ENCODE measurements at places on chromosomes 1 and 21.

DNA sequence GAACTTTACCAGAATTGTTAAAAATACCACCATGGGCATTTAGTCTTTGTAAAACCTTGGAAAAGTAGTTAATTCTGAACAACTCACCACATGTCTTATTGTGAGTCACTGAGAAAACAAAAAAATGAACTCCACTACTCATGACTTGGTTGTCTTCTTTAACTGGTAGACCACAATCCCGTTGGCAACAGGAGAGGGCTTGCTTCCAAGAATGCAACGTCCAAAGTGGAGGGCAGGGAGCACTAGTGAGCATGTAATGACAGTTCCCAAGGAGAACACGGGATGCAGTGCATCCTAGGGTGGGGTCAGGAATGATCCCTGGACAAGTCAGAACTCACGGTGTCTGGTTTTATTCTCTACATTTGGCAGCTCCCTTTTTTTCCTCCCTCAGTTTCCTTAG lies 15.2 kb upstream of the HMCN1 start:
- H3K27ac ChIP-seq, result no peak overlapping the region
- no peaks in the 10 kb centered on the region for H3K27me3 ChIP-seq
- no peaks in the 10 kb centered on the region for H3K36me3 ChIP-seq
- H3K4me1 ChIP-seq, result peaks cover 2% of the 10 kb centered on the region
- peak; percentile 86 for DNase-seq

DNA sequence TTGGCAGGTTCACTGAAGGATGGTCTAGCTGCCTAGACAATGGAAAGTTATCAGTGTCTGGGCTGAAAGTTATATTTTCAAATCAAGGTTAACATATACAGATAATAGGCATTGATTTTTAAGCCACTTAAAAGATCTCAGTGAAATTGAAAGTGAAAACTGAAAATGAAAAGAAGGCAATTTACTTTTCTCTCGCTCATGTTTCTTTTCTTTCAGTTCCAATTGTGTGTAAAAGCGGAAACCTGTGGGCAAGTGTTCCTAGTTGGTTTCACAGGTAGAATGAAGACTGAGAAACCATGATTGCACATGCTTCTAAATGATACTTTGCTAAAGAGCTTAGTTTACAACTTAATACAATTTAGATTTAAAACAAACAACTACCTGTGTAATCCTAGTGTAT lies 383.7 kb downstream of the ZP4 start:
- no peaks in the 10 kb centered on the region for H3K27me3 ChIP-seq
- no peak overlapping the region for H3K27ac ChIP-seq
- DNase-seq, result no peak
- no peak overlapping the region for H3K4me3 ChIP-seq
- H3K4me1 ChIP-seq, result no peaks in the 10 kb centered on the region

DNA sequence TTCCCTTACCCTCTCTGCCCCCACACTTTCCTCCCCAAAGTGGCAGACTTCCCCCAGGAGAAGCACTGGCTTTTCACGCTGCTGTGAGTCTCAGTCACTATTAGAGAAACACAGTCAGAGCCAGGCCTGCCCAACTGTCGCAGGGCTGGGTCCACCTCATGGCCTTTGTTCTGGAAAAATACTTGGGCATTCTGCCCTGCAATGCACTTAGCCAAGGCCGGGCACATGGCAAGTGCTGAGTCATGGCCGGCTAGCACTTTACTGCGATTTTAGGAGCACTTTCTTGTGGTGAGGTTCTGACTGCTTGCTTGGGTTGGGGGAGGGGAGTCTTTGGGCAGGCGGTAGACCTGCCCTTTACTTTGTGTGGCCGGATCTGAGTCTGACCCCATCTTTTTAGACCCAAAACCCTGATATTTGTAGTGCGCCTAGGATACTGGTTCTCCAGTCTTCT lies 7.7 kb downstream of the EPHX1 start:
- H3K4me3 ChIP-seq, result no peak overlapping the region
- H3K36me3 ChIP-seq, result no peaks in the 10 kb centered on the region
- H3K27me3 ChIP-seq, result no peaks in the 10 kb centered on the region
- H3K27ac ChIP-seq, result peak overlapping the region; percentile 91

DNA sequence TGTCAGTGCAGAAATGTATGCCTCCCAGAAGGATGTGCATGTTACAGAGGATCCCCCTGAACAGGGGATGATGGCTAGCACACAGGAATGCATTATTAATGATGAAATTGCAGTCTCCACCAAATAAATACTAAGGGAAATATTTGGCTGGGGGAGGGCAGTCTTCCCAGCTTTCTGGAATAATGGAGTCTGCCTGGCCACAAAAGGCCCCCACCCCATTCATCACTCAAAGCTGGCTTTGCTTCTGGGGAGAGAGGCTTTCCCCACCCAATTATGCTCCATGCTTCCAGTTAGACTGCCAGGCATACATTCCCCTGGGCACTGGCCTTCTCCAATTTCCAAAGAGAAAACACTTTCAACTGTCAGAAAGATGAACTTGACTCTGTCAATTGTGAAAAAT lies 302.7 kb downstream of the SIPA1L2 start:
- H3K4me1 ChIP-seq, result no peaks in the 10 kb centered on the region
- peak; percentile 40 for DNase-seq
- no peak overlapping the region for H3K27ac ChIP-seq
- H3K27me3 ChIP-seq, result no peaks in the 10 kb centered on the region

DNA sequence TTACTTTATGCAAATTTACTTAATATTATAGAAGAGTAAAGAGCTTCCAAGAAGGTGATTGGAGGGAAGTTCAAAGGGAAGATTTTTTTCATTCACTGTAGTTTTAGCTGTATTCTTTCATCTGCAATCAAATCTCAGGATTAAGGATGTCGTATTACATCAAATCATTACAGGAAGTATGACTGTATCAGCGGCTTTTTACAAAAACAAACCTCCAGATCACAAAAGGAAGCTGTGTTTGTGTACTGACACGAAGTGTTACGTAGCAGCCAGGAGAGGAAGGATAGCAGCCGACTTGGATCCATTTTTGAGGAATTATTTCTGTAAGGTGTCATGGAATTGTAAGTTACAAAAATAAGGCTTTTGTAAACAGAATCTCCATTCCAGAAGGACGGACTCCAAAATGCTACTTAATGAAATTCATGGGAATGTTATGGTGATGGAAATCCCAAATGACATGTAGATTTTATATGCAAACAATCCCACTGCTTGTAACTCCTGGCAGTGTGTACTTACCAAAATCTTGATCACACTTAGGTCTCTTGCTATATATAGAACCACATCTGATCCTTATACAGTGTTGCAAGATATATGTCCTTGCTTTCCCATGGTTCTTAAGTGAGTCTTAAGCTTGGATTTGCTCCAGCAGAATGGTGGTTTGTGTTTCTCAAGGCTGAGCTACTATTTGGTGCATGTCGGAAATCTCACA lies 49.8 kb downstream of the KCNJ15 start:
- H3K4me1 ChIP-seq, result peaks cover 7% of the 10 kb centered on the region
- H3K36me3 ChIP-seq, result no peaks in the 10 kb centered on the region
- no peaks in the 10 kb centered on the region for H3K27me3 ChIP-seq
- peak overlapping the region; percentile 83 for H3K27ac ChIP-seq
- peak; percentile 99 for DNase-seq

- H3K4me3 ChIP-seq, result no peak overlapping the region
- peaks cover 10% of the 10 kb centered on the region for H3K36me3 ChIP-seq
- H3K4me1 ChIP-seq, result peaks cover 17% of the 10 kb centered on the region
These were observed 94.6 kb downstream of the STUM start for GRCh38 chr1:226643177-226643576.

Data from fibroblast of lung (primary cell).